ENCODE measurements at places on chromosomes 1 and 21. TPM values are rescaled to one million over a fixed set of nuclear protein-coding genes. Genes with fewer than 3 reads are reported as not detected.

BSND gene
- total RNA-seq, result 0.09 TPM

DNA sequence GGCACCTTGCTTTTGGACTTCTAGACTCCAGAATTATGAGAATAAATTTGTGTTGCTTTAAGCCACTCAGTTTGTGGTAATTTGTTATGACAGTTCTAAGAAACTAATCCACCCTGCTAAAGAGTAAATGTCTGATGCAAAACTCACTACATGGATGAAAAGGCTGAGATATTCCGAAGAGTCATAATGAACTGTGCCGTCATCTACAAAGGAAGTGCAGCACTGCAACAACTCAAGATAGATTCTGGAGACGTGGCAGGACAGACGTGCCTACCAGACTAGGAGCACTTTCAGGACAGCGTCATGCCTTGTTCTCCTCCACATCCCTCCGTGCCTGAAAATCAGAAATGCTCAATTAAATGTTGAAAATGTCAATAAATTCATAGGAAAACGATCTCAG is 24.4 kb upstream of the IRF2BP2 start:
- DNase-seq, result no peak

DNASE2B gene
- not detected for total RNA-seq

LRRC71 gene
- total RNA-seq, result 0.64 TPM

PRELP gene
- total RNA-seq, result 0.27 TPM

GRCh38 chr1:100581096-100581705 is 43.3 kb downstream of the GPR88 start:
- DNase-seq, result no peak

CHIA gene
- total RNA-seq, result not detected

DNA sequence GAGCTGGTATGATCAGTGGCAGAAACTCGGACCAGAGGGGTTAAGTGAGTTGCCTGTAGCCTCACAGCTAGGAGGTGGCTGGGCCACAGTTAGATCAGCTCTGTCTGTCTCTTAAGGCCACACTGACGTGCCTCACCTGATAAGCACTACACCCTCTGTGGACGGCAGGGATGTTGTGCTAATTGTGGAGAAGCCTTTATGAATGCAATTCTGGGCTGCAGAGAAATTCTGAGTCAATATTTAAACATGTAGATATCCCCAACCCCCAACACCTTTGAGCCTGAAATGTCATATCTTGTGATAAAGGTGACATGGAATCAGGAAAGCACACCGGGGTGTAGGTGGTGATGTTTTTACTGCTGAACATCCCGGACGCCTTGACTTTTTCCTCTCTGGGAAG is 88.3 kb downstream of the KCNJ6 start:
- DNase-seq, result no peak

ESPN gene
- total RNA-seq, result 0.18 TPM

GRCh38 chr1:180002437-180002836 is 47.8 kb downstream of the CEP350 start:
- DNase-seq, result no peak

LAD1 gene
- total RNA-seq, result not detected

- no peak for DNase-seq
These were observed 5.6 kb upstream of the EFHD2 start for GRCh38 chr1:15403962-15404580.

GRCh38 chr1:182292193-182292741 is 99.3 kb downstream of the GLUL start:
- no peak for DNase-seq

TRPM2 gene
- 4.0 TPM for total RNA-seq

KCNE2 gene
- total RNA-seq, result 0.45 TPM

CR1 gene
- total RNA-seq, result 0.91 TPM

DNA sequence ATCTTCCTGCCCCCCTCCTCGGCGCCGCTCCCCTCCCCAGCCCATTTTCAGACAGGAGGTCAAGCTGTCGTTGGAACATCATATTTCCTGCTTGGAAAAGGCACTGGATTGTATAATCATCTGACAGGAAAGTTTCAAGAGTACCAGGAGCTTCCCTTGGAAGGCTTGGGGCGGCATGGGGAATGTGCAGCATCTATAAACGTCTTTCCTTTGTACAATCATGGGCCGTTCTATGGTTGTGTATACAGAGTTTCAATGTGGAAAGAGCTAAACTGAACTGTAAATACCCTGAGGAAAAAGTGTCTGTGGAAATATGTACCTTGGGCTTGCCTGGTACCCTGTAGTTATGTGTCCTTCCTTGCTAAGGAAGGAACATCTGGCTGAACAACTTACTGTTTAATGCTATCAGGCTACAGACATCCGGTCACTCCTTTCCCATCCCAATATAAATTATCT is 368.1 kb upstream of the ADGRL2 start:
- DNase-seq, result no peak

DNA sequence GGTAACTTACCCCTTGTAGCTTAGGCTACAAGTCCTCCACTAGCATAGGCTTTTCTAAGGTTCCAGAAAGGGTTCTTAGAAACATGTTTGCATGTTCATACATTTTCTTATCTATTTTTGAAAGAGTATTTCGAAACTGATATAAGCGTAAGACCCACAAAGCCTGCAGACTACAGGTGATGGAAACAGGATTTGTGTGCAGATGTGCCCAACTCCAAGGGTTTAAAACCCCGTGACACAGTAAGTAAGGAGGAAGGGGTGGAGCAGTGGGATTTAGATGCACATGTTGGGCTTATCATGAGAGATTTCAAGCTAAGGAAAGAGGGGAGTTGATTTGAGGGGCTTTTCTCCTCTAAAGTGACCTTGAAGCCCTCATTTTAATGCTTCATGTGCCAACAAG is 164.7 kb downstream of the LTN1 start:
- DNase-seq, result no peak

CFHR4 gene
- not detected for total RNA-seq

GRCh38 chr1:182621906-182622305 is 17.7 kb upstream of the RGS16 start:
- no peak for DNase-seq

RHBDL2 gene
- 0.18 TPM for total RNA-seq

SPRR2G gene
- not detected for total RNA-seq

TNFSF18 gene
- total RNA-seq, result 1.7 TPM

DNA sequence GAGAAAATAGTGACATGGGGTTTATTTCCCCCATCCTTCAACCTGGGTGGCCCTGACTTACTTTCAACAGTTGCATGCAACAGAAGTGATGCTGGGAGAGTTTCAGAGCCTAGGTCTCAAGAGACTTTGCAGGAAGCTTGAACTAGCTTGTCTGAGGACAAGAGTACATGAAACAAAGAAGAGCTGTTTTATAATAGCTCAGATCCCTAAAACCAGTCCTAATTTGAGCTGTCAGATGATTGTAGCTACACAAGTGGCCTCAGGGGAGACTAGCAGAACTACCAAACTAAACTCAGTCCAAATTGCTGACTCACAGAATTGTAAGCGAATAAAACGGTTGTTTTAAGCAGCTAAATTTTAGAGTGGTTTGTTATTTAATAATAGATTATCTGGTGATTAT is 17.1 kb downstream of the RC3H1 start:
- DNase-seq, result no peak

- DNase-seq, result no peak
These were observed 56.7 kb downstream of the KCNN3 start for GRCh38 chr1:154813300-154813816.

LCE3D gene
- not detected for total RNA-seq

S100B gene
- 22.5 TPM for total RNA-seq

DNA sequence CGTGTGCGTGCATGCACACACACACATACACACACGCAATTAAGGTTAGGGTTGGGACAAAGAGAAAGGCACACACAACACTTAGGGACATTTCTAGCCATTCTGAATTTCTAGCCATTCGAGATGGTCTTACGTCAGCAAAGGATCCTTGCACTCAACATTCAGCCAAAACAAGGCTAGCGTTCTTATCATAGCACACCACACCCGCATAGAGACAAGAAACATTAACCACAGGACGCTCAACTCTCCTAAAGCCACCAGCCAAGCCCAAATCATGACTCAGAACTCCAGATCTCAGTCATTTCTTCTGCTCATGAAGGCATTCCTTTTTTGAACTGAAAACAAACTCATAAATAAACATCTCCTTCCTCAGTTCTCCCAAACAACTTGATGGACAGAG is 106.8 kb downstream of the LMO4 start:
- no peak for DNase-seq

GRCh38 chr1:234533975-234534876 is 55.2 kb upstream of the TARBP1 start:
- no peak for DNase-seq

GRCh38 chr1:195604287-195604686 is 1004.0 kb downstream of the KCNT2 start:
- no peak for DNase-seq

DNA sequence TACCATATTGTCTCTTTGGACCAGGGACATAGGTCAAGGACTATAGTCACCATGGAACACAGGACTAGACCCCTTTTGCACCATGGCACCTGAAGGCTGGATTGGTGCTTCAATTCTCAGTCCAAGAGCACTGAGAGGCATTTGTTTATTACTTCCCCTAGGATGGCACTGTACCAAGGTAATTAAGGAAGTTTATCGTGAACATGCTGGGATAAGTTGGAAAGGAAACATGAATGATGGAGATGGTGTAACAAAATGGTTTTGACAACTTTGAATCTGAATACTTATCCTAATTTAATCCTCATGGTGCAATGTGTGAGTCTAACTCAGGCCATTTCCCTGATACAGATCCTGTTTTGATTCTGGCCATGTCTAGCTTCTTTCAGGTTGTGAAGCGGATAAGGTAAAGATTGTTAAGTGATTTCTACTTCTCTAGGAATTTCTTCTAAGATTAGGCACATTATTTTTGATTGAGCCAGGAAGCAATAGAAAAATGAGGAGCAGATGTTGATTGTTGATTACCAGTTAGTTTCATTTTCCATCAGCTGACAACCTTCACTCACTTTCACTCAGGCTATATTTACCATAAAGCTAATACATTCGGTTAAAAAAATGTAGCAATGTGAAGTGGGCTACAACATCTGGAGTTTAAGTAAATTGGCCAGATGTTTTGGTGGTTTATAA is 37.3 kb upstream of the SIPA1L2 start:
- DNase-seq, result no peak

IVL gene
- total RNA-seq, result not detected

NBPF6 gene
- 0.18 TPM for total RNA-seq

DNA sequence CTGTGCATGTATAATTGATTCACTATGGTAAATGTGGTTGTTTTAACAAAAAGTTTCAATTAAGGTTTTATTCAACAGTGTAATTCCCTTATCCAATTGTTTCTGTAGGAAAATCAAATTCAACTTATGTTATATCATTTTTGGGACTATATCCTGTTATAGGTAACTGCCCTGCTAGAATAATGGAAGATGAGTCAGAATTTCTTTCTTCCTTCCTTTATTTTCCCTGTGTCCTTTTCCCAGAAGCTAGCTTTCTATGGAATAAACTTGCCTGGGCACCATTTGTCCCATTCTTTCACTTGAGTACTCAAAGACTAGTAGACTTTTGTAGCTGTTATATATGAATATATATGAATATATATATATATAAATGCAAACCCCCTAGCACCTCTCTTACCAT is 301.3 kb downstream of the TM2D1 start:
- DNase-seq, result no peak

DNA sequence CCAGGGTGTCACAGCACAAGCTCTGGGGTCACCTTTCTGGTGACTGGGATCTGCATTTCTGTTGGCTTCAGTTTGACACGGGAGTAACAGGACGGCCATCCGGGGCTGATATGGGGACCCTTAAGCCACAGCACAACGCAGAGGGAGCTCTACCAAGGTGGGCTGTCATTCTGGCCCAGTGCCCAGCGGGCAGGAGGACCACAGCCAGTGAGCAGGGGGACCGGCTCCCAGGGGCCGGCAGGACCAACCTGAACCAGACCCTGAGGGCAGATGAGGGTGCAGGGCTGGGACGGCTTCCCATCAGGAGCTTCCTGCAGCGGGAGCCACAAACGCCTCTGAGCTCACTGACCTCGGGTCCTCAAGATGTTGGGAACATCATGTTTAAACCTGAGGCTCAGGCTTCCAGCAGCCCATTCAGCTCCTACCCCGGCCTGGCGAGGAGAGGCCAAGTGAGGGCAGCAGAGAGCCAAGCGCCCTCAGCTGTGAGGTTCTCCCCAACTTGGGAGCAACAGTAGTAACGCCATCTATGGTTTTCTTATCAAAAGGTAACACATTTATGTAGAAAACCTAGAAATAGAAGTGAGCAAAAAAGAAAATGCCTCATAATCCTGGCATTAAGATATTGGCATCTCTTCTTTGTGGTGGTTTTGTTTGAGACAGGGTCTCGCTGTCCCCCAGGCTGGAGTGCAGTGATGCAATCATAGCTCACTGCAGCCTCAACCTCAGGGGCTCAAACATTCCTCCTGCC is 26.8 kb downstream of the TMEM201 start:
- peak; percentile 35 for DNase-seq

GRCh38 chr1:8031176-8031785 is 5.2 kb upstream of the ERRFI1 start:
- DNase-seq, result peak; percentile 66

- DNase-seq, result no peak
These were observed 924 bp upstream of the DDOST start for GRCh38 chr1:20662110-20662475.

FCGR2B gene
- total RNA-seq, result 0.18 TPM

- no peak for DNase-seq
These were observed 26.5 kb downstream of the CNIH4 start for GRCh38 chr1:224383218-224383617.

OSBPL9 gene
- 74.3 TPM for total RNA-seq

DNA sequence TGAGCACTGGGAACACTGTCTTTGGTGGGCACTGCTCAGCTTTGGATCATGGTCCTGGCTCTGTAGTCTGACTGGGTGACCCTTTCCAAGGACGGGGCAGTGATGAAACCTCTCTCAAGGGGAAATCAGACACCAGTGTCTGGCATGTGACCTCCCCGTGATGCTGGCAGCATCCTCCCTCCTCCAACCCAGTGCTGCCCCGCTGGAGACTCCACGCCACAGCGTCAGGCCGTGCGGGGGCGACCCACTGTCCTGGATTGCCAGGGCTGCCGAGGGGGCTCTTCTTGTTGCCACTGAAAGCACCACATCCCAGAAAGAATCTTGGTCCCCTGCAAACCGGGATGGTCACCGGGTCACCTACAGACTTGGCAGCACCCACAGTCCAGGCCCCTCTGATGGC is 146.4 kb upstream of the ARHGEF16 start:
- DNase-seq, result no peak

SPATA17 gene
- total RNA-seq, result 3.7 TPM

LRRC7 gene
- 92.6 TPM for total RNA-seq

GRCh38 chr21:14768042-14768441 is 221.9 kb upstream of the SAMSN1 start:
- no peak for DNase-seq

- DNase-seq, result peak; percentile 81
These were observed 1.4 kb downstream of the CASQ1 start for GRCh38 chr1:160191756-160192155.

GRCh38 chr1:4880626-4881025 is 226.2 kb downstream of the AJAP1 start:
- no peak for DNase-seq

- no peak for DNase-seq
These were observed 70.6 kb upstream of the GJB5 start for GRCh38 chr1:34684266-34684665.

DNA sequence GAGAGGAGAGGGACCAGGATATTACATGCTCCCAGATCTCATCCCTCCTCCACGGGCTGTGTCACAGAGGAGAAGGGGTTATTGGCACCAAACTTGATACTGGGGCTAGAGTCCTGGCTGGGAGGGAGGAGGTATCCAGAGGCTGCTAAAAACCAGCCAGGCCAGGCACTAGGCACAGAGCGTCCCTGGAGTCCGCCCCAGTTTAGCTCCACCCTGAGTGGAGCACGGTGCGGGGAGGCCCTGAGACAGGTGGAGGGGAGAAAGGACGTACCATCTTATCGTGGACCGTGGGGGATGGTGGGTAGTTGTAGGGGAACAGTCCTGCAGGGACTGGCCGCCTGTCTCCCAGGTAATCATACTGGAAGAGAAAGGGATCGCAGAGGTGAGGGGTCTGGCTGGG is 42.7 kb upstream of the GOLT1A start:
- DNase-seq, result no peak

Data from cerebellum (tissue), 4 donors.